ENCODE measurements at places on chromosomes 6 and 20. TPM values are rescaled to one million over a fixed set of nuclear protein-coding genes. Genes with fewer than 3 reads are reported as not detected.

Gene ADGRF1
- total RNA-seq, result not detected

Gene GABRR2
- 0.13 TPM for total RNA-seq

Gene TGM3
- total RNA-seq, result not detected

Gene TP53TG5
- not detected for total RNA-seq

All from dermis microvascular lymphatic vessel endothelial cell (primary cell).